ENCODE measurements at places on chromosomes 5 and 9. TPM values are rescaled to one million over a fixed set of nuclear protein-coding genes. Genes with fewer than 3 reads are reported as not detected.

The GRXCR2 gene
- not detected for total RNA-seq

The IFNA21 gene
- total RNA-seq = not detected

DNA sequence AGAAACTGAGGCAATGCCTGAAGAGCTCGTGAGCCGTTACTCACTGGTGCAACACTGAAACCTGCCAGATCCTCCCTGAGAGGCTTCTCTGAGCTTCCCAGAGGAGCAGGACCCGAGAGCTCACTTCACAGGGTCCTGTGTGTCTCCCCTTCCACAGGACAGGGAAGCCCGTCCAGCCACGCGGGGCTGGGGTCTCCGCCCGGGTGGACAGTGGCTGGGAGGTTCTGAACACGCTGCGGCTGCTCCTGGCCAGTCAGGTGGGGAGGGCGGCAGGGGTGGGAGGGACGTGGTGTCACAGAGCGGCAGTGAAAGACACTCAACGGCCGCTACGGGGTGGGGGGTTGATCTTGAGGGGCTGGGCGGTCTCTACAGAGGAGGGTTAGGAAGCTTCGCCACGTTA, 290 bp upstream of the ZDHHC11 start:
- H3K4me1 ChIP-seq = no peaks in the 10 kb centered on the region
- no peak for DNase-seq
- H3K36me3 ChIP-seq = no peaks in the 10 kb centered on the region
- H3K27ac ChIP-seq = no peak overlapping the region

- H3K36me3 ChIP-seq = no peaks in the 10 kb centered on the region
- peak overlapping the region; percentile 73 for H3K27ac ChIP-seq
- no peak overlapping the region for H3K4me3 ChIP-seq
- peaks cover 20% of the 10 kb centered on the region for H3K4me1 ChIP-seq
Observed at GRCh38 chr9:92151691-92152393, 36.6 kb upstream of the SPTLC1 start.

DNA sequence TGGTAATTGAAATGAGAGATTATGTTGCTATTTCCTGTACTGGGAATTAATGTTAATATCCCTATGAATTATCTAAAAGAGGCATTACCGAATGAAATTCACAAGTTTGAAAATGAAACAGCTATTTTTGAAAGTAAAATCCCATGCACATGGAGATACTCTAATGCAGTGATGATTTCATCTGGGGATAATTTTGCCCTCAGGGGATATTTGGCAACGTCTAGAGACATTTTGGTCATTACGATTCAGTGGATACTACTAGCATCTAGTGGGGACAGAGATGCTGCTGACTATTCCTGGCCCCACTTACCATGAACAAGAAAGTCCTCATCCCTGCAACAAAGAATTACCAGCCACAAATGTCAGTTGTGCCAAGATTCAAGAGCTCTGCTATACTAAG, 500.9 kb downstream of the EFNA5 start:
- no peak overlapping the region for H3K27ac ChIP-seq
- no peak overlapping the region for H3K4me3 ChIP-seq
- H3K36me3 ChIP-seq = no peaks in the 10 kb centered on the region
- no peaks in the 10 kb centered on the region for H3K4me1 ChIP-seq

DNA sequence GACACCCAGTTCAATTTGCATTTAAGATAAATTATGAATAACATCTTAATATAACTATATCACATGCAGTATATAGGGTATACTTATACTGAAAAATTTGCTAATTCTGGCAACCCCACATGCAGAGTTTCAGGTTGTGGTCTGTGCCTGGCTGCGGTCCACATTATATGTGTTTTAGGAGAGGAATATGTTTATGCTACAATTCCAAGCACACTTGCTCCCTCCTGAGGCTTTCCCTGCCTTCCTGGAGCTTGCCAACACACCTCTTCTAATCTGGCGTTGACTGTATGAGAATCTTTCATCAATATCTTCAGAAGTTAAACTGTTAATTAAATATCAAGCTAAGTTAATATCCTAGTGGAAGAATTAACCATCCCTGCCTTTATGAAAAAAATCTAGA, 45.2 kb downstream of the SEMA5A start:
- H3K27ac ChIP-seq = no peak overlapping the region
- H3K36me3 ChIP-seq = no peaks in the 10 kb centered on the region
- no peaks in the 10 kb centered on the region for H3K27me3 ChIP-seq
- peak; percentile 37 for DNase-seq

DNA sequence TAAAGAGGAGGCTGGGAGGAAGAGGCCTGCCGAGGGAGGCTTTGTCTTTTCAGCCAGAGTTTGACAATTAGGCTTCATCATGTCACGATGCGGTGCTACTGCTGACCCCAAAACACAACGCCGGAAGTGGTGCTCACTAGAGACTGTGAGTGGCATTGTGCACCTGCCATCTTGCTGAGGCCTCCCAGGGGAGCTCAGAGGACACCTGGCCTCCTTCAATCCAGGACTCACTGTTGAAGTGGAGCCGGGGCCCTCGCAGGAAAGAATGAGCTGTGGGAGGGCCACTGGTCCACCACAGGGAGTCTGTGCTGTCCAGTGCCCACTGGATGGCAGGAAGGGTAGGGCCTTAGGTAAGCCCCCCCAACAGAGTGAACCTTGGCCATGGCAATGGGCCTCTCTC, 12.7 kb upstream of the SLC25A48 start:
- H3K27me3 ChIP-seq = no peaks in the 10 kb centered on the region
- H3K4me3 ChIP-seq = no peak overlapping the region
- no peaks in the 10 kb centered on the region for H3K4me1 ChIP-seq

All from fibroblast of lung (primary cell).